T follicular helper cell (primary cell): ENCODE measurements at places on chromosomes 12 and 14.

- no peak for DNase-seq
Observed at GRCh38 chr12:120997448-120997847, 18.8 kb downstream of the C12orf43 start.

DNA sequence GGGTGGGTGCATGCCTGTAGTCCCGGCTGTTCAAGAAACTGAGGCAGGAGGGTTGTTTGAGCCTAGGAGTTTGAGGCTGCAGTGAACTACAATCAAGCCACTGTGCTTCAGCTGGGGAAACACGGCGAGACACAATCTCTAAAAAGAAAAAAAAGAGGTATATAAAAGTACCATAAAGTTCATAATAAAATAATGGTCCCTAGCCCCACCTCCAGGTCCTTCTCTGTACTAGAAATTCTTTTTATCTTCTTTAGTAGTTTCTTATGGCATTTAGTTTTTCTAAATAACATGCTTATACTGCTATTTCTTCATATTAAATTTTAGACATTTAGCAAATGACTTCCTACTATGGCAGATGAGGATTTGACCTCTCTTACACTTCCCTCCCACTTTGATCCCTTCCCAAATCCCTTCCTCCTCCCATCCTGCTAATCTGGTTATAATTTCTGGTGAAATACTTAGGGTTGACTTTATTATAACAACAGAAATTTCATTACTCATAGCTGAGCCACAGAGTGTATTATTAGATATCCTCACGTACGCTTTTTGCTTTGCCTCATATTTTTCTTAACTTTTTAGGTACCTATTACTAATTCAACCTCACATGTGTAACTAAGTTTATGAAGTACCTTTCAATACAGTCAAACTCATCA lies 94.7 kb downstream of the SLC41A2 start:
- no peak for DNase-seq

- no peak for DNase-seq
Observed at GRCh38 chr14:103742499-103743255, 27.1 kb downstream of the ZFYVE21 start.

- DNase-seq: no peak
Observed at GRCh38 chr12:1835211-1836131, 15.1 kb downstream of the LRTM2 start.

DNA sequence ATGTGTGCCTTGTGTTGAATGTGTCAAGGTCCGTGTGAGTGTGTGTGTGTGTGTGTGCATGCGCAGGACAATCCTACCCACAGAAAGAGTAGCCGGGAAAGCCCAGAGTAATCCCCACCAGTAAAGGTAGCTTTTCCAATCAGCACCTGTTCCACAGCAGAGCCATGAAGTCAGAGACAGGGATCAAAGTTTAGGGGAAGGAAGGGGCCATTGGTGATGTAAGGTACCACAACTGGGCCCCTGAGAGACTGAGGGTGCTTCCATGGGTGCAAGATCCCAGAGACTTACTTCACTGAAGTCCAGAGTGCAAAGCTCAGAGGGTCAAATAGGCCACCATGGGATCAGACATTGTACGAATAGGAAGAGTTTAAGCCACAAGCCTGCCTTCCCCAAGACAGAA lies 20.5 kb downstream of the OR10P1 start:
- DNase-seq: no peak

DNA sequence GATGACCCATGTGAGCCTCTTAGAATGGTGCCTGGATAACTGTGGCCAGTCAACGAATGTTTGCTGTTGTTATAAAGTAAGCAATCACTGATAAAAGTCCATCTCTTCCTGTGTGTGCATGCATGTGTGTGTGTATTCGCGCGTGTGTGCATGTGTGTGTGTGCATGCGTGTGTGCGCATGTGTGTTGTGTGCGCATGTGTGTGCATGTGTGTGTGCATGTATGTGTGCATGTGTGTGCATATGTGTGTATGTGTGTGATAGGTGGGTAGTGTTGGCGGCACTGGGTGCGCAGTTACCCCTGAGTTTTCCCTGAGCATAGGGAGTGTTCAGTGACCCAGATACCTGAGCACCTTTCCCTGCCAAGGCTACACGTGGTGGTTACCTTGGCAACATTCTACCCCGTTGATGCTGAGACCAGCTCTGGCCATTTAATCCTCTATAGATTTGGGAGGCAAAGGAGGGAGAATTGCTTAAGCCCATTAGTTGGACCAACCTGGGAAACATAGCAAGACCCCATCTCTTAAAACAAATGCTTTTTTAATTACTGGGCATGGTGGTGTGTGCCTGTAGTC lies 137.8 kb downstream of the SLC15A4 start:
- no peak for DNase-seq

DNA sequence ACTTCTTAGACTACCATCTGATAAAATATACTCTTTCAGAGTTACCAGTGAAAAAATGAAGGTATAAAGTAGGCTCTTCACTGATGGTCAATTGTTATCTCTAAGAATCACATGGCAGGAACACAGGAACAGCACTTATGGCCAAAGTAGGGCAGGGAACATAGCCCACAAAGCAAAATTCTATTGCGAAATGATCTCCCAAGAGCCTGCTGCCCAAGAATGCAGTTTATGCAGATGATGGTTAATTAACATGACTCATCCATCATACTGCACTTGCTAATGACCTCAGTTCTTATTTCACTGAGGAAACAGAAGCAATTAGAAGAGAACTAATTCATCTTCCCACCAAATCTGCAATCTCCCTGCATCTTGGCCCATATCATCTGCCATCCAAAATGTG lies 133.8 kb downstream of the SLC2A13 start:
- DNase-seq: no peak

GRCh38 chr12:102051431-102051965 lies 10.3 kb downstream of the WASHC3 start:
- DNase-seq: no peak

- DNase-seq: no peak
Observed at GRCh38 chr12:91627225-91627624, 444.6 kb upstream of the DCN start.

GRCh38 chr12:21815306-21816062 lies 41.0 kb upstream of the KCNJ8 start:
- no peak for DNase-seq

DNA sequence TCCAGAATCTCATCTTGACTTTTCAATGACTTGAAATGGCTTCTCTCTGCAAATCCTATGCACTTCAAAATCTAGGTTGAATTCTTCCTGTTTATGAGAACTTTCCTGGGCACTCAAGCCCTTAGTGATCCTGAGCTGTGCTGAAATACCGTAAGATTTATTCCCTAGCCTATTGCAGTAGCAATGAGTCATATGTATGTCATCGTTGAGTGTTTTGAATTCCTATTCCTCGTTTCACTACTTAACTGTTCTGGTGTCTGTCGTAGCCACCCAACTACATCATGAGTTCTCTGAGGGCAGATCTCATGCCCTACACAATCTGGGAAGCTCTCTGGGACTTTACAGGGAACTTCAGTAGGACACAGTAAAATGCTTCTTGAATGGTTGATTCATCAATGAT lies 190.8 kb upstream of the TMEM132C start:
- no peak for DNase-seq

GRCh38 chr12:13257356-13257875 lies 60.9 kb downstream of the EMP1 start:
- no peak for DNase-seq

DNA sequence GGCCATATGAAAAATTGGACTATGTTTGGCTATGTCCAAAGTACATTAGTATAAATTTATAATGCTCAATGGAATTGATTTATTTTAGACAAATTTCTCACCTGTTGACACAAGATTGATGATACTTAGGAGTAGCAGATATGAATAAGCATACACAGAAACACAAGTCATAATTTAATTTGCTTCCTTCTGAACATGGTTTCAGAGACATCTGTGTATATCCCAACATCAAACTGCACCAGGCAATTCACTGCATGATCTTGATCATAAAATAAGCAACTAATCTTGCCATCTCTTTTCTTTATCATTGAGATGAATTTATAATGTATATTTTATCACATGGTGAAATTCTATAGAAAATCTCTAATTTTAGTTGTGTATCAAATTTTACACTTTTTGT lies 3.8 kb downstream of the CLECL1 start:
- no peak for DNase-seq

DNA sequence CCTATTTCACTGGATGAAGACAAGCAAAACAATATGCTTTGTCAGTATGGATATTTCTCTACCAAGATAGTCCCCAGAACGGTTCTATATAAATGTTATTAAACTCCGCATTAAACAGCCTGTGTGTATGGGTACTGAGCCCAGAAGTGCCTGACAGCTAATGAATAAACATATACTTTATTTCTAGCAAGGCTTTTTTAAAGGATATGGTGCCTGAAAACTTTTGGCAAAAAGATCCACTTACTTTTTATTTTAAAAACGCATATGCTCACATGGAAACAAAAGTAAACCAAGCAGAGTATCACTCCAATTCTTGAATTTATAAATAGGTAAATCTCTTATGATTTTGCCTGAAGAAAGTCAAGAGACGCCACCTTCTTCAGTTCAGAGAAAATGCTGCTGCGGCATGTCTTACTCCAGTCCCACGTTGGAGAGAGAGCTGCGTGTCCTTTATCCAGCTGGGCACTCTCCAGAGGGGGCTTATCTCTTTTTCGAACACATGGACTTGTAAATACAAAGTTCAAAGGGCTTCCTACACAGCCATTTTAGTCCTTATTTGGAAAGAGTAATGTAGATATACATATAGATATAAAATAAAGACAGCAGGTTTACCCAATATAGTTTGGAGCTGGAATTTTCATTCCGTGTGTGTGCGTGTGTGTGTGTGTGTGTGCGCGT lies 264.2 kb downstream of the ADAMTS20 start:
- DNase-seq: no peak

DNA sequence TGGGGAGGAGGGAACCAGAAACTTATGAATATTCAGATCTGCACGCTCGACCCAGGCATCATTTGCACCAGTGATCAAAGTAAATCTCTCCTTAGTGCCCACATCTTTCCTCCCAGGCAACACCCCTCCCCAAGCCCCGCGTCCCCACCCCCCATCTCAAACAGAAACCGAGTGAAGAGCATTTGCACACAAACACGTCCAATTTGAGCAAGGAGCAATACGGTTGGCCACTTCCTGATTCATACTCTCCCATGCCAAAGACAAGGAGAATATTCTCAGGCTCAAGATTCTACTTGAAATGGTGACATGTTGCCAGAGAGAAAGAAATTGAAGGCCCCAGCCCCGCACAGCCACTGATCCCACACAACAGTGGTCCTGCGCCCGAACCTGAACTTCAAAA lies 7.1 kb downstream of the FOXN3 start:
- DNase-seq: no peak

- DNase-seq: no peak
Observed at GRCh38 chr14:22472935-22473854, 115.8 kb downstream of the DAD1 start.

- no peak for DNase-seq
Observed at GRCh38 chr12:67589078-67589477, 59.5 kb upstream of the DYRK2 start.

- no peak for DNase-seq
Observed at GRCh38 chr14:34254031-34254430, 208.0 kb downstream of the SPTSSA start.

DNA sequence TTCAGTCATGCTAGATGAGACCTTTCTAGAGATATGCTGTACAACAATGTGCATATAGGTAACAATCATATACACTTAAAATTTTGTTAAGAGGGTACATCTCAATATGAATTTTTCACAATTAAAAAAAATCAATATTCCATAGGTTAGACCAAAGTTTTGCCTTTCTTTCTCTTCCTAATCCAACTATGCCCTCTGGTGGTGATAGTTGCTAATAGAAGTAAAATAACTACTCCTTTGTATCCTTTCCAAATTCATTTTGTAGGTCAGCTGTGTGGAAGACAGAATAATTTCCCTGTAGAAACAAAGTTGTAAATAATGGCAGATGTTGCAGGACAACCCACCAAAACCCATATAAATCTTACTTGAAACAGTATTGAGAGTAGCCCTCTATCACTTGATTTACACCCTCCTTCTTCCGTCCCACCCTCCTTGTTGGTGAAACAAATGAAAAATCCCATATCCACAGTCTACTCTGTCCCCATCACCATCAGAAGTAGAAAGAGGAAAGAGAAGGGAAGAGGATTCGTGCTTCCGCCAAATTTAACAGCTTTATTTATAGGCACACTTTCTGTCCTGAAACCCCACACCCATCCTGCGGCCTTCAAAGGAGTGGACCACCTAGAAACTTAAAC lies 34.2 kb upstream of the KICS2 start:
- no peak for DNase-seq

GRCh38 chr14:83071888-83072501 lies 1538.3 kb upstream of the SEL1L start:
- DNase-seq: no peak

GRCh38 chr12:26823390-26823789 lies 9.6 kb downstream of the ITPR2 start:
- no peak for DNase-seq

- DNase-seq: no peak
Observed at GRCh38 chr14:95261616-95262510, 57.8 kb downstream of the CLMN start.

GRCh38 chr12:79366374-79366773 lies 324.4 kb downstream of the PAWR start:
- DNase-seq: no peak

- DNase-seq: no peak
Observed at GRCh38 chr12:63994704-63995103, 150.2 kb downstream of the SRGAP1 start.

- no peak for DNase-seq
Observed at GRCh38 chr12:81095501-81096232, 17.8 kb downstream of the ACSS3 start.

DNA sequence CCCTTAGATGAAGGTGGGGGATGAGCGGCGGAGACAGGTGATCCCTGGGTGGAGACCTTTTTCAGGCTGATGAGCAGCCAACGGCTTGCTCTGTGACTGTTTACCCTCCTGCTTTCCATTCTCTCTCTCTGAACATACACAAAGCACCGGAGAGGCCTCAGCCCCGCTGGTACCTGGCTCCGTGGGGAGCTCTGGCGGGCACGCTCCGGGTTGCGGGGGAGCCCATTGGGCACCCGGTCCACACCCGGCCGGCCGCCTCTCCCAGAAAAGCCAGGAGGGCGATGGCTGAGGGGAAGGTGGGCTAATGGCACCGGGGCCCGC lies 545 bp downstream of the SMARCC2 start:
- DNase-seq: no peak

- DNase-seq: no peak
Observed at GRCh38 chr12:23221066-23221465, 596.1 kb downstream of the ETNK1 start.

DNA sequence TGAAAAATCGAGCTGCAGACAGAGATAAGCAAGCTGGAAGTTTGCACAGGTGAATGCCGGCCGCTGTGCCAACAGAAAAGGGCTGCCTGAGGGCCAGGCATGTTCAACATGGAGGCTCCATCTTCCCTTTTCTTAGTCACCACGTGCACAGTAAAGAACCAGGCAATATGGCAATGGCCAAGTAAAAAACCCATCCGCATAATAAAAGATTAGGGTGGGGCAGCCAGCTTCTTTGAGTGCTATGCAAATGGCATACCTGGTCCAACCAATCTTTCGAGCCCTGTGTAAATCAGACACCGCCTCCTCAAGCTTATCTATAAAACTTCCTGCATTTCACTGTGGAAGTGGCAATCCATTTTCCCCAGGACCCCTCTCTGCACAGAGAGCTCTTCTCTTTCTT lies 16.7 kb downstream of the PNP start:
- no peak for DNase-seq
